ENCODE measurements at places on chromosomes 4 and X. TPM values are rescaled to one million over a fixed set of nuclear protein-coding genes. Genes with fewer than 3 reads are reported as not detected.

DNA sequence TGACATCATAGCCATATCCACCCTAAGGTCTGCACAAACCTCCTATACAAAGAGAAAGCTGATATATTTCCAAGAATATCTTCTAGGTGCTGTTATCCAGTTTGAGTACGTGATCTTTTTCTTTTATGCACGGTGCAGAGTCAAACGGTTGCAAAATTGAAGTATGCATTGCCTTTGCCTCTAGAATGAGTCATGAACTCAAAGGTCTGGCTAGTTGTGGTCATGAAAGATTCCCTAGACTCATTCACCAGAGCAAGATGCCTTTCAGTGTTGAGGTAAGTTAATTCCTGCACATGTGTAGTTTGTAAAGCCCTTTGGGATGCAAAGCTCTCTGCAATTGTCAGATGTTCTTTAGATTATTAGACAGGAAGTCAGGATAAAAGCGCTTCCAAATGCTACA lies 704.4 kb downstream of the PCDH19 start:
- DNase-seq, result no peak

DNA sequence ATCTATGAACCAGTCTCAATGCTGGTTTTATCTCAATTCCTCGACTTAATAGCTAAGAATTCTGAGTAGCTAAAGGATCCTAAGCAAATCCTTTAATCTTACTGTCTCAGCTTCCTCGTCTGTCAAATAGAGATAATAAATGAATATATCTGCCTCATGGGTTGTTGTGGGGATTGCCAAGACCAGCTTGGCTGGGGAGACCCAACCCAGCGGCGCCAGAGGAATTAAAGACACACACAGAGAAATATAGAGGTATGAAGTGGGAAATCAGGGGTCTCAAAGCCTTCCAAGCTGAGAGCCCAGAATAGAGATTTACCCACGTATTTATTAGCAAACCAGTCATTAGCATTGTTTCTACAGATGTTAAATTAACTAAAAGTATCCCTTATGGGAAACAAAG lies 41.9 kb downstream of the SLC34A2 start:
- no peak for DNase-seq

DNA sequence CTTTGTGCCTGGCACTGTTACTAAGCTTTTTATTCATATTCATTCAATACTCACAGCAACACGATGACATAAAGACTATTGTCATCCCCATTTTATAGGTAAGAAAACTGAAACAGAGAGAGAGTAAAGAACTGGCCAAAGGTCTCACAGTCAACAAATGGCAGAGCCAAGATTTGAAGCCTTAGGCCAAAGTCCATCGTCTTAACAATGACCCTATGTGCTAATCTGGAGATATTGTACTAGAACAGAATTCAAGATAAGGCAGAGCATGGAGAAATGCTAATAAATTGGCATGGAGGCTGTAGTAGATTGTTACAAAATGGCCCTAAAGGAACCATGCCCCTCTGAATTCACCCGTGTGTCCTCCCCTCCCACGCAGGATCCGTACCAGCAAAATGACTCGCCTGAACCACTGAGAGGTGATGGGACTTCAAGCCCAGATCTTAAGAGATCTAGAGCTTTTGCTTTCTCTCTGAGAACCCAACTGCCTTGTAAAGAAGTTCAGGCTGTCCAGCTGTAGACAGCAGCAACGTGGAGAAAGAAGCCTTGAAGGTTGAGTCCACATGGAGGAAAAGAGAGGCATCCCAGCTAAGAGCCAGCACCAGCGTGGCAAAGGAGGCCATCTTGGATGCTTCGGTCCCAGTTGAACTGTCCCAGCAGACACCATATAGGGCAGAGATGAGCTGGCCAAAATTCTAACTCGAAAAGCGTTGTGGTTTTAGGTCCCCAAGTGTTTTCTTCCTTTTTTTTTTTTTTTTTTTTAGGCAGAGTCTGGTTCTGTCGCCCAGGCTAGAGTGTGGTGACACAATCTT lies 52.8 kb upstream of the RBM47 start:
- DNase-seq, result no peak

GRCh38 chrX:128781506-128781905 lies 729.3 kb upstream of the ACTRT1 start:
- DNase-seq, result peak; percentile 0

Gene ARR3
- 1.6 TPM for polyA plus RNA-seq

Measured in left lung (tissue), 14 donors.